ENCODE measurements at places on chromosomes 3 and 15. TPM values are rescaled to one million over a fixed set of nuclear protein-coding genes. Genes with fewer than 3 reads are reported as not detected.

ANKRD34C gene
- total RNA-seq = not detected

PATL2 gene
- 0.24 TPM for total RNA-seq

PLA2G4D gene
- total RNA-seq = not detected

MLF1 gene
- total RNA-seq = 10.6 TPM

LRRC34 gene
- 1.5 TPM for total RNA-seq

FSIP1 gene
- 0.54 TPM for total RNA-seq

CCR8 gene
- not detected for total RNA-seq

KNG1 gene
- not detected for total RNA-seq

- H3K27ac ChIP-seq = no peak overlapping the region
- DNase-seq = no peak
- H3K4me1 ChIP-seq = peaks cover 45% of the 10 kb centered on the region
- peaks cover 74% of the 10 kb centered on the region for H3K27me3 ChIP-seq
- H3K36me3 ChIP-seq = peaks cover 39% of the 10 kb centered on the region
- H3K4me3 ChIP-seq = peak overlapping the region; percentile 38
Measured at GRCh38 chr15:36887214-36887961, 213.0 kb downstream of the MEIS2 start.

DNA sequence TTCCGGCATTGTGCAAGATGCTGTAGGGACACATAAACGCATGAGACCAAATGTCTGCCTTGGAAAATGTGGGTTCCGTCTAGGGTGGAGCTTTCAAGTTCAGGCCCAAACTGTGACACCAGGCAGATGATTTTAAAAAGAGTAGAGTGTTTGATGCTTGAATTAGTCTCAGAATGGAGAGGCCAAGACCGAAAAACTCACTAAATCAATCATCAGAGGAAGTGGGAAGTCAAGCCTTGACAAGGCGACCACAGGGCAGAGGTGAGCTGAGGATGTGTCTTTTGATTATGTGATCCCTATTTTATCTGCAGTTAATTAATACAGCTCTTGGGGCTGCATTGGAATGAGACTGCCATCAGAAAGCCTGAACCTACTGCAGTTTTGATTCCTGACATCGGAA is 275.4 kb downstream of the ABHD5 start:
- DNase-seq = no peak
- H3K36me3 ChIP-seq = no peaks in the 10 kb centered on the region
- H3K27me3 ChIP-seq = peaks cover 49% of the 10 kb centered on the region
- no peak overlapping the region for H3K4me3 ChIP-seq
- no peaks in the 10 kb centered on the region for H3K4me1 ChIP-seq

DNA sequence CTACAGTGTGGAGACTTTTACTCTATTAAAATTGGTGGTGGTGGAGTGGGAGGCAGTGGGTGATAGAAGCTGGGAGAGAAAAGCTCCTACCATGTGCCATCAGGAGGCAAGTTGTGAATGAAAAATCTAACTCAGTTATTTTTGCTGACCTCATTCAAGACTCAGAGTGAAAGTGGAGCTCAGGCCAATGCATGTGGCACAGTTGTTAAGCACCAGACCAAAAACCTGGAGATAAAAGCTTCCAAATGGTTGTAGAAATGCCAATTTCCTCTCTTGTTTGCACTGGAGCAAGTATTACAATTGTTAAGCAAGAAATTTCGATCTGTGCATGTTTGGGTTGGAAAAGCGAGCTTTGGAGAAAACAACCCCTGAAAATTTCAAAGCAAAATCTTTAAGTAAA is 81.5 kb upstream of the PRICKLE2 start:
- H3K36me3 ChIP-seq = no peaks in the 10 kb centered on the region
- H3K27me3 ChIP-seq = no peaks in the 10 kb centered on the region
- H3K4me1 ChIP-seq = peaks cover 7% of the 10 kb centered on the region
- no peak overlapping the region for H3K4me3 ChIP-seq
- no peak for DNase-seq

DNA sequence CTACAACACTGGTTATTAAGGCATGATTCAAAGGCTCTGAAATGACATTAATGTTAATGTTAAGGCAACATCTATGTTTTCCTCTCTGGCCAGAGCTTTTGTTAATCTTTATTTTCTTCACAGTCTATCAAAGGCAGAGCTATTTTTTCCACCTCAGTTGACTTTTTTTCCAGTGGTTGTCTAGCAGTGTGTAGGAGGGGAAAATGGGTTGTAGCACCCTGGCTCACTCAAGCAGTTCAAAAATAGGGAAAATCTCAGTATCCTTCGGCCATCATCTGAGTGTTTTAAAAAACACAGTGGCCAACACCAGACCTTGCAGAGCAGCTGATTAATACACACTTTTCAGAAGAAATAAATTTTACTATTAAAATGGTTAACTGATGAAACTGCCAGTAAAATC is 21.4 kb downstream of the CBLB start:
- no peaks in the 10 kb centered on the region for H3K27me3 ChIP-seq
- DNase-seq = no peak
- H3K4me3 ChIP-seq = no peak overlapping the region
- peaks cover 11% of the 10 kb centered on the region for H3K4me1 ChIP-seq
- peaks cover 26% of the 10 kb centered on the region for H3K36me3 ChIP-seq
- no peak overlapping the region for H3K27ac ChIP-seq

DNA sequence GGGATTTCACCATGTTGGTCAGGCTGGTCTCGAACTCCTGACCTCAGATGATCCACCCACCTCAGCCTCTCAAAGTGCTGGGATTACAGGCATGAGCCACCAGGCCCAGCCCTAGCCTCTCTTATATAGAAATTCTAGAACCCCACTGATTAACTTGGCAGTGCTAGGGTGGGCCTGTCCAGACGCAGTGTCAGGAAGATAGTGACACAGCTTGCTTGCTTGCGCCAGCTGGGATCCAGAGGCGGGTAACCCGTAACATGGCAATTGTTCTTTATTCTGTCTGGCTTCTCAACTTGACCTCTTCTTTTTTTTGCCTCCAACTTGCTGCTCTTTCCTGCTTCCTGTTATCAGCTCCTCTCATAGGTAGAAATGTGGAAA is 16.2 kb downstream of the CEP19 start:
- DNase-seq = peak; percentile 51
- H3K36me3 ChIP-seq = no peaks in the 10 kb centered on the region
- H3K27me3 ChIP-seq = peaks cover 8% of the 10 kb centered on the region
- H3K4me1 ChIP-seq = no peaks in the 10 kb centered on the region
- H3K27ac ChIP-seq = no peak overlapping the region
- no peak overlapping the region for H3K4me3 ChIP-seq

DNA sequence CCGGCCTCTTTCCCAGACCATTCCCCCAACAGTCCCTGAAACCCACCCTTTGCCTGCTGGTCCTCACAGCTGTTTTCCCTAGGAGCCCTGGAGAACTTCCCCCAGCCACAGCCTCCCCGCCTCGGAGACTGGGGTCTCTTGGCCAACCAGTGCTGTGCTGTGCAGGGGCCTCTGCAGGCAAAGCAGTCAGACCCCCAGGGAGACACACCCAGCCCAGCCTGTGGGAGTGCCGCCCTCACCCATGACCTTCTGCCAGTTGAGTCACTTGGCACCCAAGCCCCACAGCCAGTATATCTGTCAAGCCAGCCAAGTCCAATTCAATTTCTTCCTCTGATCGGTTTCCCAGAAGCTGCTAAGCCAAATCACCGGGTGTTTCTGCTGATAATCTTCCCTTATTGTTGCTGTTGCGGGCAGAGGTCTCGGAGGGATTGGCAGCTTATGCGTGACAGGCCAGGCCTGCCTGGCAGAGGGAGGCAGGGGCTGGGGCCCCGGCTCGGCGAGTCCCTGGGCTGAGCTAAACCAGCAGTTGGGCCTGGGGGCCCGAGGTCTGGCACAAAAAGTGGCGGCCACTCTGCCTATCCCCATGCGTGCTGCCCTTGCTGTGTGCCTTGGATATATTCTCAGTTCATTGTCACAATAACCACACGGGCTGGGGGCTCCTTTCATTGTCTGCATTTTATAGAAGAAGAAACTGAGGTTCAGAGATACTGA is 65.6 kb upstream of the SLC6A1 start:
- H3K36me3 ChIP-seq = no peaks in the 10 kb centered on the region
- H3K27ac ChIP-seq = peak overlapping the region; percentile 24
- peaks cover 12% of the 10 kb centered on the region for H3K4me1 ChIP-seq

GRCh38 chr15:70017801-70018200 is 79.9 kb downstream of the TLE3 start:
- H3K4me1 ChIP-seq = no peaks in the 10 kb centered on the region
- DNase-seq = no peak
- no peaks in the 10 kb centered on the region for H3K36me3 ChIP-seq
- H3K4me3 ChIP-seq = no peak overlapping the region

GRCh38 chr3:60064210-60065178 is 1014.7 kb upstream of the CFAP20DC start:
- no peaks in the 10 kb centered on the region for H3K36me3 ChIP-seq
- no peak for DNase-seq
- H3K4me3 ChIP-seq = no peak overlapping the region
- peaks cover 53% of the 10 kb centered on the region for H3K4me1 ChIP-seq

DNA sequence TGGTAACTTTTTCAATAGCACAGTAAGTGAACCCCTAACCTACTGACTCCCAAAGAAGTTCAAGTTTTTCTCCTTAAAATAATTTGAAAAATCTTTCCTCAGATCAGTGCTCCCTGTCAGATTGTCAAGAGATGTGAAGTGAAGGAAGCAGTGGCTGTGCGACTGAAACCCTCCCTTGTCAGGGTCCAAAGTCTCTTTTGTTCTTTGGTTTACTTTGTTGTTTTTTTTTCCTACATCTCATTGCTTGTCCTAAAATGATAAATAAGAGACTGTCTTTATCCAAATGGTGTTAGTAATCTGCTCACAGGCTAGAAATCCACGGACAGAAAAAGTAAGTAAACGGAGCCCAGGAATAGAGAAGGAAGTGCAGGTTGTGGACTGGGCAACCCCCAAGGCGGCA is 976 bp upstream of the DPPA4 start:
- no peak overlapping the region for H3K4me3 ChIP-seq
- peaks cover 3% of the 10 kb centered on the region for H3K4me1 ChIP-seq
- H3K27ac ChIP-seq = no peak overlapping the region
- DNase-seq = no peak
- H3K27me3 ChIP-seq = peaks cover 12% of the 10 kb centered on the region

GRCh38 chr15:48367483-48367882 is 36.3 kb downstream of the DUT start:
- H3K4me1 ChIP-seq = peaks cover 13% of the 10 kb centered on the region
- no peak overlapping the region for H3K27ac ChIP-seq
- no peak for DNase-seq
- no peaks in the 10 kb centered on the region for H3K27me3 ChIP-seq
- no peaks in the 10 kb centered on the region for H3K36me3 ChIP-seq

DNA sequence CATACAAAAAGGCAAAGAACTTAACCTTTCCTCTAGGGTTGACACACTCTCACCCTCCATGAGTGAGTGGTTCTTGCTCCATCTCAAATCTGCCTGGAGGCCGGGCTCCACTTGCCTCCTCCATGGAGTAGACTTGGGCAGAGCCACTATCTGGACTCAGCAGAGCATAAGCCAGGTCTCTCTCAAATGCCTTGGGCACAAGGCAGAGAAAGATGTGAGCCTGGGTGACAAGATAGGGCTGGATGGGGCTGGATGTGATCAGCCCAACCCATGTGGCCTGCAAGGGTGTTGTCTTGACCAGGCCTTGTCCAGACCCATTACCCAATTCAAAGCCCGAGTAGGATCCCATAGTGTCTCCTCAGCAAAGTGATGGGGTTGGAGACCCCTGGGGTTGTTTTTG is 4.2 kb upstream of the RPL29 start:
- H3K27me3 ChIP-seq = peaks cover 8% of the 10 kb centered on the region
- H3K36me3 ChIP-seq = peaks cover 4% of the 10 kb centered on the region
- no peak overlapping the region for H3K27ac ChIP-seq
- peaks cover 17% of the 10 kb centered on the region for H3K4me1 ChIP-seq
- DNase-seq = peak; percentile 65

GRCh38 chr3:197513953-197514785 is 41.6 kb downstream of the BDH1 start:
- no peak overlapping the region for H3K27ac ChIP-seq
- DNase-seq = no peak
- H3K4me1 ChIP-seq = peaks cover 29% of the 10 kb centered on the region
- no peaks in the 10 kb centered on the region for H3K36me3 ChIP-seq
- no peak overlapping the region for H3K4me3 ChIP-seq

DNA sequence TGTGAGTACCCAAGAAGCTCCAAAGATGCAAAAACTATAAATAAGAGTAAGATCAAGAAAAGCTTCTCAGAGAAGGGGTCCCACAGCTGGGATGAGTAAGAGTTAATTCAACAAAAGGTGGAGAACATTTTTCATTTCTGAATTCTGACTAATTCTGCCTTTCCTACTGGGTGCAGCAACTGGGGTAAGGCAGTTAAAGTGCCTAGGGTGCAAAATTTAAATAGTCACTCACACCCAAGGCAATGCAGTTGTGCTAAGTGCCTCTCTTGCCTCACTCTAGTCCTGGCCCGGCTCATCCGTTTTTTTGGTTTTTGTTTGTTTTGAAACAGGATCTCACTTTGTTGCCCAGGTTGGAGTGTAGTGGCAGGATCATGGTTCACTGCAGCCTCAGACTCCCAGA is 240.2 kb downstream of the TP63 start:
- no peaks in the 10 kb centered on the region for H3K4me1 ChIP-seq
- no peaks in the 10 kb centered on the region for H3K36me3 ChIP-seq
- H3K4me3 ChIP-seq = no peak overlapping the region
- H3K27ac ChIP-seq = no peak overlapping the region
- no peak for DNase-seq

GRCh38 chr3:15014606-15015328 is 50.3 kb downstream of the MRPS25 start:
- H3K4me1 ChIP-seq = peaks cover 6% of the 10 kb centered on the region
- no peak overlapping the region for H3K27ac ChIP-seq
- H3K27me3 ChIP-seq = no peaks in the 10 kb centered on the region
- peaks cover 48% of the 10 kb centered on the region for H3K36me3 ChIP-seq

DNA sequence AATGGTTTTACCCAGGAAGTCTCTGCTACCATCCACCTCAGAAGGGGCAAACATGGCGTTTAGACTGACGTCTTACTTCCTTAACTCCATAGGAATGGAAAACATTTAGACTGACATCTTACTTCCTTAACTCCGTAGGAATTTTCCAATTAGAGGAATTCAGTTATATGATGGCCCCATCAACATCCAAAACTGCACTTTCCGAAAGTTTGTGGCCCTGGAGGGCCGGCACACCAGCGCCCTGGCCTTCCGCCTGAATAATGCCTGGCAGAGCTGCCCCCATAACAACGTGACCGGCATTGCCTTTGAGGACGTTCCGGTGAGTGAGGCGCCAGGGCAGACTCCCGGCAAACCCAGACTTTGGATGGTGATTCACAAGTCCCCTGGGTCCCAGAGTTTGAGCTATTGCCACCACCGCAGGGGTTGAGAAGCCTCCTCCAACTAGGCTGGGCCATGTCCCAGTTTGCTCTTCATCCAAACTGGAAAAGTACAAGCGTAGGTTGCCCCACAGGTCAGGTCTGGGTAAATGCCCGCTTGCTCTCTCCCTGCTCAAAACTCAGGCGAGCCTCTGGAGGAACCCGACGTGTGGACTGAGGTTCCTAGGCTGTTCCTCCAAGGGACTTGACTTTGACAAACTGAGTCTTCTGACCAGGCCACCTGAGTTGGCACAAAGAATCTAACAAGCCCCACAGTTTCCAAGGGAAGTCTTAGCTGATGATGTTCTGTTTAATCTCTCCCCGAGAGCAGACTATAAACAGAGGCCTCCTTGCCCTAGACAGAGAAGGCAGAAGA is 57.7 kb downstream of the MESD start:
- H3K4me3 ChIP-seq = no peak overlapping the region
- no peaks in the 10 kb centered on the region for H3K27me3 ChIP-seq
- H3K4me1 ChIP-seq = peaks cover 11% of the 10 kb centered on the region
- no peak for DNase-seq
- peaks cover 93% of the 10 kb centered on the region for H3K36me3 ChIP-seq
